ENCODE measurements at places on chromosomes 4 and X.

- DNase-seq = peak; percentile 31
These were observed 114.4 kb downstream of the GLRA3 start for GRCh38 chr4:174714393-174715211.

- DNase-seq = no peak
These were observed 2.5 kb upstream of the GABRE start for GRCh38 chrX:151977009-151977408.

DNA sequence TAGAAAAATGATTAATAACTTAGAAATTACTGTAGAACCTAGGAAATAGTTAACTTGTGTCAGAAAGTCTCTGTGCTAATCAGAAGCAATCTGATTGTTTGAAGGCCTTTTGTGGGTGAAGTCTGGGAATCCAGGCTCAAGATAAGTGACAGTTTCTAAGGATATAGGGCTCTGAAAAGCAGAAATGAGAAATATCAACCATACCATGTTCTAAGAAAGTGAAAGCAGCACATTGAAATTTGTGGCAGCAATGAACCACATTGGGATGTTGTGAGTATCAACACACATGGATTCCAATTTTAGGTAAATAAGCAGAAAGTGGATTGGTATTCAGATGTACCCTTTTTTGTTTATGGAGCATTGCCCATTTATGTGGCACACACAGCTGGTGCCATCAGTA, 464.6 kb downstream of the IL15 start:
- DNase-seq = no peak

DNA sequence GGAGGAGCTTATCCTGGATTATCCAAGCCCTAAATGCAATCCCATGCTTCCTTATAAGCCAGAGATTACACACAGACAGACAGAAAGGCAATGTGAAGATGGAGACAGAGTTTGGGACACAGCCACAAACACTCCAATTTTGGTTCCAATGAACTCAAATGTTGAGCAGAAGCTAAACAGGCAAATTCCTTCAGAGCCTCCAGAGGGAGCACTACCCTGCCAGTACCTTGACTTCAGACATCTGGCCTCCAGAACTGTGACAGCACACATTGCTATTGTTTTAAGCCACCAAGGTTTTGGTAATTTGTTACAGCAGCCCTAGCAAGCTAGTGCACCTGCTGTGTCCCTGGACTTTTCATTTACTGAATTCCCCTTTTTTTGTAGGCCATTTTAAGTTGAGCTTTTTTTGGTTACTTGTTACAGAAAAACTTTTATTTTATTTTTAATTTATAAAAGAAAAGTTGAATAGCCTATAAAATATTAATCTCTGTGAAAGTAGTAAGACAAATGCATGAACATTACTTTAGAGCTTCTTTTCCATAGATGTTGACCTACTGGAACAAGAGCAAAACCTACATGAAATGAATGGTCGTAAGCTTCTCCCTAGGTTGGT, 33.4 kb upstream of the SRD5A3 start:
- DNase-seq = no peak

DNA sequence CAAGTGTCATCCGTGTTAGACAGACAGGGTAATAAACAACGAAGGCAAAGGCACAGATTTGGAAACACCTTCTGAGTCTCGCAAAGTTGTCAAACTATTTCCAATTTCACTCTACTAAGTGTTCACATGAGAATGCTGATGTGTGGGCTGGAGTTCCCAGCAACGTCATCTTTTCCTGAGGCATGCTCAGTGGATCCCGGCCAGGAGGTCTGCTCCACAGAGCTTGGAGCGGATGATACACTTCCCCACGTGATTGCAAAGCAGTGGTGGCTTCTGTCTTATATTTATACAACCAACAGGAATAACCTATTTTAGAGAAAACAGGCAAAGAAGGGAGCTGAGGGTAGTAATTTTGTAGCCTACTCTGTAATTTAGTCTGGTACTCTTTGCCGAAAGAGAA, 40.1 kb upstream of the PDK3 start:
- DNase-seq = no peak

DNA sequence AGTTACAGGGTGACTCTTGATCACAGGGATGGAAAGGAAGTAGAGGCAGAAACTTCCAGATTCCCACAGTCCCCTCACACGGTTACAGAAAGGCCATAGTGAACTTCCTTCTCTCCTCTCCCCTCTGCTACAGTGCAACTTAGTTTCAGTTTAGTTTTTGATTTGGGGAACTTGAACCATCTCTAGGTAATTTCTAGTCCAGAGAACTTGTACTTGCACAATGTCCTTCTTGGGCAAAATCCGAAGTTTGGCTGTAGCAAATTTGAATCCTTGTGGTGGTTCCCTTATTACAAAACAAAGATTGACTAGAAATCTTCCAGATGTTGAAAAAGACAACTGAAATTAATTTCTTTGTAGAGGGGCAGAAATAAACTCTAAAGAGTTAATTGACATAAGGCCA, 1.2 kb upstream of the BLTP1 start:
- DNase-seq = no peak

DNA sequence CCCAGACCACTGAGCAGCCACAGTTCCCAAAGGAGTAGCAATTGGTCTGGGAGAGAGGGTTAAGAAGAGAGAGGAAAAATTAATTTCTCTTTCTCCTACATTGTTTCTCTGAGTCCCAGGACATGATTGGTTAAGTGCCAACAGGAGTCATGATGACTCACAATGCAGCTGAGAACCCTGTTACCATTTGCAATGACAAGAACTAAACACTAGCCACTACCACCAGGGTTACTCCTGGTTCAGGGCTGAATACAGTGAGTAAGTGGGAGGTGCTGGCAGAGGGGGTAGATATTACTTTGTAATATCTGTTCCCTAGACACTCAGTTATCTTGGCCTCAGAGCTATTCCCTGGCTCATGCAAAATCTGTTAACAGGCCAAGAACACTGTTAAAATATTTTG, 18.0 kb downstream of the ETDC start:
- DNase-seq = no peak

DNA sequence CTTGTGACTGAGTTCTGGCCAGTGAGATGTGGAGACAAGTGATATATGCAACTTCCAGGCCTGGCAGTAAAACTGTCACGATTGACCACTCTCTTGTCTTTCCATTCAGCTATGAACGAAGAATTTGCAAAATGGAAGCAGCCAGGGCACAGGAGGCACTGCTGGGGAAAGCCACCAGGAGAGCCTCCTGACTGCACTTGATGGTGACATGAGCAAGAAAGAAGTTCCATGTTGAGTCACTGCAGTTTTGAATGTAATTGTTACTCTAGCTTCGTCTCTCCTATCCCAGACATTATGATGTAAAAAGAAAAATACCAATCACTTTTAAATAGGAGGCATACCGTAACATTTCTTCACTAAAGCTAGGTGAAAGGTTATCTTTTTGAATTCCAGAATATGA, 32.4 kb upstream of the ZCCHC4 start:
- no peak for DNase-seq

- no peak for DNase-seq
These were observed 1685.9 kb upstream of the TENM3 start for GRCh38 chr4:180557348-180557747.

DNA sequence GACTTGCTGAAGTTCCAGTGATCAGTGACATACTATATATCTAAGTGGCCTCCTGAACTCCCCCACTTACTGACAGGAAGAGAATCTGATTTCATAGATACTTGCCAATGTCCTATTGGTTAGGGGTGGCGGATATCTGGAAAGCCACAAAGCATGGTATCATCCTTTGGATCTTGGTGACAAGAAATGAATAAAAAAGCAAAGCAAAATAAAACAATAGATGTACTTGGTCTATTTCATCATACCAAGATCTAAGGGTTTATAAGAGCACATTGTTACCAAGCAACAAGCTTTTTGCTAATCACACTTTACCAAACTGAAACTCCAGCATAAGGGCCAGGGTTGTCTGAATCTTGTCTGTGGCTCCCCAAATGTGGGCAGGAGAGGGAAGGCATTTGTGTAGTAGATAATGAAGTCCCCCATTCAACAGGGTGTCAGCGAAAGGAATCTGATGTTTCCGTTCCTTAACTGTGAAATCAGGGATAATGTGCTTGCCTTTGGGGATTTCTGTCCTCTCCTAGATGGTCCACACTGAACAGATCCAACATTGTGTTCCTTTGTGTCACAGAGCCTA, 125.0 kb upstream of the SMIM10 start:
- no peak for DNase-seq

DNA sequence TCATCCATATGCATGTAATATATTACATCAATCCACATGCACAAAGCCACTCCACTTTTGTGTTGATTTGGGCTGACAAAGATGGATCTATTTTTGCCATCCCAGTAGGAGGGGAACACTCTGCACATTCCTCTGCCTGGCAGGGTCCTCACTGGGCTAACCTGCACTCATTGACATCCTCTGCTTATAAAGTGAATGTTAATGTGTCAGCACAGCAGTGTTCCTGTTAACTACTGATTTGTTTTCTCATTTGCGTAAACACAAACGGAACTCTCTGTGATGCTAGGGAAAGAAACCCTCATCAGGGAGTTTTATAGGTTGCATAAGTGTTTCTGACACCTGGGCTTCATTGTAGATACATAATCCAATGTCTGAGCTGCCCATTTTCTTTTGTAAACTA, 826.0 kb downstream of the RAB28 start:
- no peak for DNase-seq

DNA sequence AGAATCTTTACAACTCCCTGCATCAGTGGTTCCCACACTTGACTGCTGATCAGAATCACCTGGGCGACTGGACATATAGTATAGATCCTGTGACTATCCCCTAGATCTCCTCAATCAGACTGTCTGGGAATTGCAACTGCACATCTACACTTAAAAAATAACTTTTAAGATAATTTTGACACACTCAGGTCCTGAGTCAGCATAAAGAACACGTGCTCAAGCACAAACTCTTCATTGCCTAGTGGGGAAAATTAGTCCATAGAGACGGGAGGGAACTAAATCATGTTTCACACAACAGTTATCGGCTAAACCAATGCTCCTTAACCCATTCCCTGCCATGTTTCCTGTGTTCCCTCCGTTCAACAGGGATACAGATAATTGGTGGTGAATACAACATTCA, 243.5 kb upstream of the FGF13 start:
- no peak for DNase-seq
